Skin of body (tissue), 3 donors: ENCODE measurements at places on chromosomes 2 and 18. TPM values are rescaled to one million over a fixed set of nuclear protein-coding genes. Genes with fewer than 3 reads are reported as not detected.
A peak's percentile ranks its signal among the peaks of the same experiment; 100 is the strongest.

GRCh38 chr18:76985156-76985950 is 147.2 kb downstream of the MBP start:
- DNase-seq, result no peak

GRCh38 chr2:67215214-67216055 is 181.7 kb upstream of the ETAA1 start:
- no peak for DNase-seq

DNA sequence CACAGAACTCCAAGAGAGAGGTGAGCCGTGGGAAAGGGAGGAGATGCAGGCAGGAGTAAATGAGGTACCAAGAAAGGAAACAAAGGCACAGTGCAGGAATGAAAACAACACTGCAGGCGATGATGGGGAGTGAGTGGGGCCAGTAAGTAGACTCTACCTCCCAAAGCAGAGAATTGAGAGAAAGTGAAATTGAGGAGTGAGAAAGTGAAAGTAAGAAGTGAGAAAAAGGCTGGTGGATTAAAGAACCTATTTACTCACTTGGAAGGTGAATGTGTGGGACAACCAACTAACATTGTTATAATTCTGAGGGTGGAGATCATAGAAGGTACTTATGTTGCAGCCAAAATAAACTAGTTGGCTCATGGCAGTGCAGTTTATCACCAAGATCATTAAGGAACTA is 193.1 kb upstream of the TMEM200C start:
- no peak for DNase-seq

GRCh38 chr2:230690439-230690838 is 22.2 kb upstream of the CAB39 start:
- DNase-seq, result no peak

DNA sequence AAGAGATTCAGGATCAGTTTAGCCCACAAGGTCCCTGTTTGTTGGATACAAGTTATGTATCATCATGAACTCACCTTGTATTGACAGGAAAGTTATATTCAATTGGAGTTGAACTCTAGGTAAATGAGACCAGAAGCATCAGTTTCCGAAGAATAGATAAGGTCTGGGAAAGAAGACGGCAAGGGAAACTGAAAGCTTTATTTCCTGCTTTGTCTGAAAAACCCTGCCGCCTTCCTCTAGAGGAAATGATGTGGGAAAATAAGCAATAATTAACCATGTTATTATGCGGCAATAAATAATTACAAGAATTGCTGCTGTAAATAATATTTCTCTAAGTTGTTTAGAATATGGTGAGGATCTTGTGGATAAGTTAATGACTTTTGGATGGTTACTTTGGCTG is 32.0 kb downstream of the LPIN1 start:
- DNase-seq, result no peak

GRCh38 chr2:112926707-112927106 is 15.7 kb downstream of the IL37 start:
- DNase-seq, result no peak

- peak; percentile 47 for DNase-seq
Measured at GRCh38 chr2:240568678-240569522, 616 bp downstream of the RNPEPL1 start.

GRCh38 chr18:45222180-45222579 is 393.1 kb upstream of the SLC14A2 start:
- DNase-seq, result peak; percentile 16

DNA sequence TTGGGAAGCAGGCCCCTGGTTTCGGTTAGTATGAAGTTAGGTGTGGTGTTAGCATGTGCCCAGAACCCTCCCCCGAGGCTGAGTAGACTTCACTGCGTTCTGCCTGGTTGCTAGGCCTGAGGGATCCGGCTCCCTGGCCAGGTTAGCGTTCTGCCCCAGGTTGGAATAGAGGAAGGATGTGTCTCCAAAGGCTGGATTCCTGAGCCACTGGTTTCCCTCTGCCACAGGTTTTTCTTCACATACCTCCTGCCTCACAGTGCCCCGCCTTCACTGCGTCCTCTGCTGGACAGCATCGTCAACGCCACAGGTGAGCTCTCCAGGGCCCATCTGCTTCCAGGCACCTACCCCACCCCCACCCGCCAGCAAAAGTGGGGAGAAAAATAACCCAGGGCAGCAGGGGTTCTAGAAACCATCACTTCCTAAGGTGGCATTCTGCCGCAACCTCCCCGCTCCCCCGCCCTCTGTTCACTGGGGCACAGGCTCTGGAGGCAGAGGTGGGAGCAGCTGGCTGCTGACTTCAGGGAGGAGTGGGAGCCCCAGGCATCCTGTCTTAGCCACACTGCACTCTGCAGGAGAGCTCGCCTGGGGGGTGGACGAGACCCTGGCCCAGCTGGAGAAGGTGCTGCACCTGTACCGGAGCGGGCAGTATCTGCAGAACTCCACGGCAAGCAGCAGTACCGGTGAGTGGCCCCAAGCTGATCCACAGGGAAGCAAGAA is 7.1 kb downstream of the PKDCC start:
- no peak for DNase-seq

DNA sequence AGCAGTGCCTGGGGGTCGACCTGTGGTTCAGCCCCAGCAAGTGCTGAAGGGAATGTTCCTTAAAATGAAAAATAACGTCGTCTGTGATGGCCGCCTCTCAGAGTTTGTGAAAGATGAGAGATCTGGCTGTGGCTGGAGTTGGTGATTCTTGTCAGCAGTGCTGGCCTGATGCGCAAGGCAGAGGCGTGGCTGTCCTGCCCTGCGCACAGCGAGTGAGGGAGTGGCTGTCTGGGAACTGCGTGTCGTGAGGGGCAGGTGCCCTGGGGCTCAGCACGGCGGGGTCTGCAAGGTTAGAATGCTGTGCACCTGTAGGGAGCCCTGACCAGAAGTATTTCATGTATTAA is 8.8 kb downstream of the NFATC1 start:
- no peak for DNase-seq

DNA sequence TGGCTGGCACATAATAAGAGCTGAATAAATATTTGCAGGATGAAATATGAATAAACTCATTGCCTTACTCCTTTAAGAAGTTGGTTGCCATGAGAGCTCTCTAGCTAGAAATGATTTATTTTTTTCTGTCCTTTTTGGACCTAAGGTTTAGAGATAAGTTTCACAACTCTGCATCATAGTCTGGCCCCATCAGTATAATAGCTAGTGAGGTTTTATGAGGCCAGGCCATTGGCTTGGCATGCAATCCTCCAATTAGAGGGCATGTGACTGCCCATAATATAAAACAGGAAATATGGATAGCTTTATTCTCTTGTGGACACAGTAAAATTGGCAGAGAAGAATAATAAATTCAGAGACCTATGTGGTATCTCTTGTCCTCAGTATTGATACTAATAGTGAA is 26.2 kb upstream of the INSIG2 start:
- DNase-seq, result peak; percentile 26

DNA sequence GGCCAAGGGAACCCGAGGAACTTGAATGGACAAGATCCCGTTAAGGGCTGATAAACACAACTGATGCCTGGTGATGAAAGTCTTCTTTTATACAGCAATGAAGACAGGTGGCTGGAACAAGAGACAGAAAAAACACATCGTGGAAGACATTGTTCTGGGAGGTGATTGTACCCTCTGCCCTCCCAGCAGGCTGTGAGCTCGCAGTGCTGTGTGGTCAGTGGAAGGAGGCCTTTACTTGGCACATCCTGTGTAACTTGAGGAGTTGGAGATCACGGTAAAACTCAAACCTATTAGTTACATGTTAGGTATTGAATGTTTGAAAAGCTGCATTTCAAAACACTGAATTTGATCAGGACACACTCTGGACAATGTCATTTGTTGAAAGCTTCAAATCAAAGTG is 249.9 kb upstream of the EPAS1 start:
- DNase-seq, result no peak

Gene TUBA4B
- total RNA-seq, result not detected

Gene THUMPD2
- total RNA-seq, result 18.0 TPM

Gene RELCH
- total RNA-seq, result 39.7 TPM

Gene REL
- 28.7 TPM for total RNA-seq

Gene SCG2
- 0.20 TPM for total RNA-seq

Gene FAP
- total RNA-seq, result 64.6 TPM

Gene LINC00305
- total RNA-seq, result not detected
